ENCODE measurements at places on chromosomes 7 and 10. TPM values are rescaled to one million over a fixed set of nuclear protein-coding genes. Genes with fewer than 3 reads are reported as not detected.

- H3K4me3 ChIP-seq = no peak overlapping the region
- DNase-seq = no peak
- peaks cover 82% of the 10 kb centered on the region for H3K36me3 ChIP-seq
- H3K4me1 ChIP-seq = no peaks in the 10 kb centered on the region
- H3K27me3 ChIP-seq = no peaks in the 10 kb centered on the region
- H3K27ac ChIP-seq = no peak overlapping the region
Measured at GRCh38 chr7:6647080-6647479, 10.0 kb downstream of the ZNF316 start.

DNA sequence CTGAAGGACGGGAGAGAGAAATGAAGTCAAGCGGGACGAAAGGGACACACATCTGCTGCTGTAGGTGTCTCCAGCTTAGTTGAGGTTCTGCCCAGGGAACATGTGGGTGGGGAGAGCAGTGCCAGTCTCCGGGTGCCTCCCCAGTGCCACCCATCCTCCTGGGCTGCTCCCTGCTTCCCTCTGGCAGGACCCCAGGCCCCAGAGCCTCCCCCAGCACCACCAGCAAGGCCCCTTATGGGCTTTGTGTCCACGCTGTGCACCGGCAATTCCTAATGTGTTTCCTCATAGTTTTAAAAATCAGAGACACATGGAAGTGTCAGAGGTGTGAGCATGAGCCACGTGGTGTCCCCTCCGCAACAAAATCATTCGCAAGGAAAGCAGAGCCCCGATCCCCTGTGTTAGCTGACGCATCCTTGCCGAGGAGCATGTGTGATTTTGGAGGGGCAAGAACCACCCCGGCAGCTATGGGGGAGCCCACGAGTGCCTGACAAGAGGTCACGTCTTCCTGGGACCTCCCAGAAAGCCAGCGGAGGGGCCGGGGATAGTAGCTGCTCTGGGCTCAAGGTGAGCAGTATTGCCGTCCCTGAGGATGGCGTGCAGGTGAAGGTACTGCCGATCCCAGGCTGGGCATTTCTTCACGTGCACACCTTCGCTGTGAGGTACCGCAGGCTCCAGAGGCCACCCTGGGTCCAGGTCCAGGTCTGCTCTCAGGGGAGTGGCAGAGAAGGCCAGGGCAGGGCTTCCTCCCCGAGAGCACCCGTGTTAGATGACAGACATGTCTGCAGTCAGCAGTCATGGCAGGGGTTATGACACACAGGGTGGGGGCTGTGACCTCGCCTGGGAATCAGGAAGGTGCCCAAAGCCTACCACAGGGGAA is 448.2 kb upstream of the FOXK1 start:
- no peak overlapping the region for H3K27ac ChIP-seq
- no peaks in the 10 kb centered on the region for H3K36me3 ChIP-seq
- no peaks in the 10 kb centered on the region for H3K27me3 ChIP-seq
- no peak for DNase-seq
- H3K4me1 ChIP-seq = no peaks in the 10 kb centered on the region

DNA sequence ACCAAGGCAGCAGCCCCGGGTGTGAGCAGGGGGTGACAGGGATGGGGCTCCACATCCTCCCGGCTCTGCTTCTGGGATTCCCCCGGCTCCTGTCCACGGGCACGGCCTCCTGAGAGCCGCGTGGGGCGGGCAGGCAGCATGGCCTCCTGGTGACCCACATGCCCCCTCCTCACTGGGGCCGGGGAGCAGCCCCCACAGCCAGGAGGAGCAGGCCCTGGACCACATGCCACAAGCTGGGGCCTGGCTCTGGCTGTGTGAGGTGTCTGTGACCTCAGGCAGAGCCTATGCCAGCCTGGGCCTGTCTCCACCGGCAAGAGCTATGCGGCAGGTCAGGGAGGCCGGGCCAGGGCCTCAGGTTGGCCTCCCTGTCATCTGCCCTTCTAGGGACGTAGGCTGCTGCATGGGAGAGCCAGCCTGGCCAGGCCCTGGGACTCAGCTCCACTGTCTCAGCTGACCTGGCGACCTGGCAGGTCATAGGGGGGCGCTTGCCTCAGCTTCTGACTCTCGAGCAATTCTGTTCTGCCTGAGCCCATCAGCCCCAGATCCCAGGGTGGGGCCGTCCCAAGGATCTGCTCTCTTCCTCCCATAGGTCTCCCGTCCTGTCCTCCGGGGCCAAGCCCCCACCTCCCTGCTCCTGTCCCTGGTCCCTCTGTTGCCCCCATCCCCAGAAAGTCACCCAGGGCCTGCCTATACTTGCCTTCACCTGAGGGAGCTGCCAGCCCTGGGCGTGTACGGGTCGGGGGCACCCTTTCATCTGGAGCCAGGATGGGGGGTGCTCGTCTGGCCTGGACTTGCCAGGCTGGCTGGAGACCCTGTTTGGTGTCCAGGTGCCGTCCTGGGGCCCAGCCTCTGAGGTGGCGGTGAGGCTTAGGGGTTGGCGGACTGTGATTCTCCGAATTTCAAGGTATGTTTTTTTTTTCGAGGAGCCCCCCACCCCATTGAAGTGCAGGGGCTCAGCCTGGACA is 3.9 kb upstream of the TMEM184A start:
- no peak overlapping the region for H3K27ac ChIP-seq
- H3K4me1 ChIP-seq = no peaks in the 10 kb centered on the region
- no peaks in the 10 kb centered on the region for H3K36me3 ChIP-seq

DNA sequence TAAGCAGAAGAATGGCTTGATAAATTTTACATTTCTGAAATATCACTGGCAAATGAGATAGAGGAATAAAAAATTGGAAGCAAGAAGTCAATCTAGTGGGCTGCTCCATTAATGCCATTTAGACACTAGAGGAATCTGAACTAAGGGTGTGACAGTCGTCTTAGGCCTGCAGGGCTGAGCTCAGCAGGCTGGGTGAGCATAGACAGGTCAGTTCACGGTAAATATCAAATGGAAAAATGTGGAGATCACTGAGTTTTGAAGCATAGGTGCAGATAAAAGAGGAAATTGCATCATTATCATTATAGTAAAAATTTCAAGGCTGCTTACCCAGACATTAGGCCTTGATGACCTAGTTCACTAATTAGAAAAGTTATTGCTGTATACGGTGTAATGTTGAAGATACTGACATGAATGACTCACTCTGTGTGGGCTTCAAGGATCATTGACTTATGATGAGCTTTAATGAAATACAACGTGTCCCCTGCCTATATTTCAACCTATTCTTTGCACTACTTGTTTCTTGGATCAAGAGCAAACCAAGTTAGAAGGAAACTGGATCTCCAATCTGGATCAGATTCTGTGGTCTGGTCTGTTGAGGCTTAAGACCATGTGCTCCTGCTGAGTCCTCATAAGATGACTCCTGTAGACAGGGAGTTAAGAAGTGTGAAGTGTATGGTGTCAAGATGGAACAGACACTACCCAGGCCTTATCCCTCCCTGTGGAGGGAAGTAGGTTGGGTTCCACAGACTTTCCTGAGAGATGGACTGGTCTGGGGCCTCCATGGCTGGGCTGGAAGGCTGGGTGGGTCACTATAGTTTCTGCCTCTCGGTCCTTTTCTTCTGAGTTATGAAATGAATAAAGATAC is 3.6 kb downstream of the OR2F2 start:
- no peaks in the 10 kb centered on the region for H3K36me3 ChIP-seq
- peaks cover 7% of the 10 kb centered on the region for H3K27me3 ChIP-seq
- no peak for DNase-seq
- no peak overlapping the region for H3K4me3 ChIP-seq
- H3K27ac ChIP-seq = no peak overlapping the region
- no peaks in the 10 kb centered on the region for H3K4me1 ChIP-seq

DNA sequence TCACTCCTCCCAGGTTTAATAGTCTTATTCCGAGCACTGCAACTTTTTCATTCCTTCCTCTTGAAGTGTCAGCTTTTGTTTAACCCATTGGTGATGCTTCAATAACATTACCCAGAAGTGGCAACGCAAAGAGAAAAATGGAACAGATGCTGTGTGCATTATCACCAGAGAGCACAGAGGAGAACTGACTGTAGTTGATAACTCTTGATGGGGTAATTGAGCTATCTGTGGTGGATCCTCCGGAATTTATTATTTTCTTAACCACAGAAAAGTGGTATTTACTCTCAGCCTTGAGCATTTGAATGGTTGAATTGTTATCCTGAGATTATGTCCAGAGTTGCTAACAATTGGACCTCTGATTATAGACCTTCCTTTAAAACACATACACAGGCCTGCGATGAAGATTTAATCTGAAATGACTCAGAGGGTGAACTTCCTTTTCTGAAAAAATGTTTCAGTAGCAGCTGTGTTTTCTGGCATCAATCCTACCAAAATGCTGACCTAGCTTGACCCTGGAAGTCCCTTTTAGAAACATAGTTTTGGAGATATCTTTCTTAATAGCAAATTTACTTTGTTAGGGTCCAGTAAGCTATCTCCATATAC is 1584.4 kb upstream of the LRRTM3 start:
- H3K27ac ChIP-seq = no peak overlapping the region
- no peak for DNase-seq
- H3K4me1 ChIP-seq = no peaks in the 10 kb centered on the region

The UPK3BL2 gene
- total RNA-seq = 13.2 TPM

The STAG3 gene
- 12.9 TPM for total RNA-seq
